ENCODE measurements at places on chromosomes 7 and 10.

- no peak for DNase-seq
Measured at GRCh38 chr10:43820663-43821062, 172.0 kb upstream of the ZNF32 start.

DNA sequence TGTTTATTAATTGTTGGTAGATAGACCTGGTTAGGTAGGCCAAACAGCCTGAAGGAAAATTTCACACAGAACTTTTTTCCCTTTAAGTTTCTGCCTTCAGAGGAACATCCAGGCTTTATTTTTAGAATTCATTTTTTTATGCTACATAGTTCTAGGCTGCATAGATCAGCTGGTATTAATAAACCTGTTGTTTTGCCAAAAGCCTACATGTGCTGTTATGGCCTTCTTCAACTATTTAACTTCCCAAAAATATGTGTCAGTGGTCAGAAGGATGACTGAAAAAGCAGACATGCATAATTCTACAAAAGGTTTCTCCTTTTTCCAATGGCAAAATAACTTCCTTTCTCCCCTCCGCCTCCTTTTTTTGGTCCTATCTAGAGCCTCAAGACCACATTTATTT is 303.0 kb upstream of the DKK1 start:
- DNase-seq = no peak

DNA sequence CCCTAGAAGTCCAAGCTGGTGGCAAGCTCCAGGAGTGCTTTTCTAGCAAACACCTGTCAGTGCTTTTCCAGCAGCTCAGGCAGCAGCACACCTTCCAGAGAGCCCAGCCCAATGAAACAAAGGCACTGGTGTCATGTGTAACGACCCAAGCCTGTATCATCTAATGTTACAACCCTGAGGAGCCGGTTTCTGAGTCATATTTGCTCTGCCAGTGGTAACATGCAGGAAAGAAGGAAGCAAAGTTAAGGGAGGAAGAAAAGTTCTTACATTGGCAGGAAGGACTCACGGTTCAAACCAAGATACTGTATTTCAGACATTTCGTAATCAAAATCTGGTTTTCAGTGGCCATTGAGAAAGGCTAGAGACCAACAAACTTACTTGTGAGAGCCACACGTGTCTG is at the start of gene ANKRD22:
TSS of gene ANKRD22 (minus strand) at position 139 of the 400 bp plus-strand sequence. CDS start 237 bp downstream, outside the sequence.
- DNase-seq = no peak

DNA sequence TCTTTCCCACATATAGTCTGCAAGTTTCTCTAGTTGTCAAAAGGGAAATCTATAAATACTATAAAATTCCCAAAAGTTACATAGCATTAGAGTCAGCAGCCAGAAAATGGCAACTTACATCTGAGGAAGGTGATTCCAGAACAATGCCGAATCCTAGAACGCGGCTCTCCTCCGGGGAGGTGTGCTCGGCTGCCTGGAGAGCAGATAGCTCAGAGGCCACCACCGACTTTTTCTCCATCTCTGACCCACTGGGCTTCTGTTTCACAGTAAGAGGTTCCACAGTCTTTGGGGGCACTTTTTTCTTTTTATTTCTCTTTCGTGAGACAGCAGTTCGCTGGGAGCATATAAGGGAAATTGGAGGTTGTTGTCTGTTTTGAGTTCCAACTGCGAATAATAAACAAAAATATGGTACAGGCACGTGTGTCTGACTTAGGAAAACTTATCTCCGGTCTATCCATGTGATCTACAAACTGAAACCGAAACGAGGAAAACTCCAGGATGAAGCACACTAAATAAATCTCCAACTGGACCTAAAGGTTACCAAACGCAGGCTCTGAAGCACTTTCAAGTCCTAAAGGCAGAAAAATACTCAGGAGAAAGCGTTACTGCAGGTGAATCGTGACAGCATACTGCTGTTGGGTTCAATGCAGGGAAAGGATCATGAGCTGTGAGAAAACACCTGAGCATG is 36.2 kb downstream of the BEND7 start:
- no peak for DNase-seq

GRCh38 chr7:16204953-16205352 is 216.4 kb downstream of the CRPPA start:
- no peak for DNase-seq

- no peak for DNase-seq
Measured at GRCh38 chr10:71397296-71398212, 834 bp downstream of the CDH23 start.

DNA sequence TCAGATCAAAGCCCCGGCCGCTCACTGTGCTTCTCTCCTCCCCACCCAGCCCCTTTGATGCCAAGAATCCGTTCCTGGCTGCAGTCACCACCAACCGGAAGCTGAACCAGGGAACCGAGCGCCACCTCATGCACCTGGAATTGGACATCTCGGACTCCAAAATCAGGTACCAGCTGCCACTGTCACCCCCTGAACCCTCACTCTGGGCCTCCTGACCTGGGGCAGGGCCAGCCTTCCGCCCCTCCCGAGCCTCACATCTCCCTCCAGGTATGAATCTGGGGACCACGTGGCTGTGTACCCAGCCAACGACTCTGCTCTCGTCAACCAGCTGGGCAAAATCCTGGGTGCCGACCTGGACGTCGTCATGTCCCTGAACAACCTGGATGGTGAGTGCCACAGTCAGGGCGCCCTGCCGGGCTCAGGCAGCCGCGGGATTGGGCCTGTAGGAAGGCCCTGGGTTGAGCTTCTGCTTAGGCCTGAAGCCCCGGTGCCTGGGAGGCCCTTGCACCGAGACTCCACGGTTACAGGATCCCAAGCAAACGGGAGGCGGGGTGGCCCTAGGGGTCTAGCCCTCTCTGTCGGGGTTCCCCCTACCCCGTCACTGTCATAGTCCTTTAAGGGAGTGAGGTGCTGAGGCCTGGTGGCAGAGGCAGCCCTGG is 10.8 kb downstream of the TMEM120A start:
- DNase-seq = no peak

DNA sequence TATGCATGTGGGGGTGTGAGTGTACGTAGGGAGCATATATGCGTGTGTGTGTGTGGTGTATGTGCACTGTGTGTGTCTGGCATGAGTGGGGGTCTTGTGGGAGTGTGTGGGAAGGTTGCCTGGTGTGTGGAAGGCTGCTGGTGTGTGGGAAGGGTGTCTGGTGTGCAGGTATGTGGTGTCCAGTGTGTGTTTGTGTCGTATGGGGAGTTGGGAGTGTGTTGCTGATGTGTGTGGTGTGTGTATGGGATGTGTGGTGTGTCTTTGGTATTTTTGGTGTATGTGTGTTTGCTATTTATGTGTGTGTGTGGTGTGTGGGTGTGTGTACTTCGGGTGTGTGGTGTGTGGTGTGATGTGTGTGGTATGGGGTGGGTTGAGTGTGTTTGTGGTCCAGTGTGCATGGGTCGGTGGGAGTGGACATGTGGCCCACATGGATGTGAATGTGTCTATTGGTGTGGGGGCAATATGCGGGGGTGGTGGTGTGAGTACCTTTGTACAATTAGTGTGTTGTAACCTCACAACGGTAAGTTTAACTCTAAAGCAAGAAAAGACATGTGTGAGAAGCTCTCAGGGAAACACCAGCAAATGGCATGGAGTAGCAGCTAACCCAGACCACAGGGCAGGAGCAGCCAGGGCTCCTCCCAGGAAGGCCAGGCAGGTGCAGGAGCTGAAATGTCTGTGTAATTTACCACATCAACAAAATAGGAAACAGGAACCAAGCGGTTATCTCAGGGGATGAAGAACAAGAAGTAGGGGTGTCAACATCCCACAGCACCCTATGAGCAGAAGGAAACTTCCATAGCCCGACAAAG is 11.9 kb downstream of the ANTXRL start:
- DNase-seq = no peak

GRCh38 chr10:127046975-127047877 is 142.0 kb downstream of the DOCK1 start:
- DNase-seq = no peak

GRCh38 chr10:51427758-51428157 is 271.6 kb downstream of the CSTF2T start:
- DNase-seq = no peak

GRCh38 chr7:149666360-149666945 is 106.9 kb downstream of the ZNF467 start:
- DNase-seq = no peak

- DNase-seq = peak; percentile 77
Measured at GRCh38 chr10:92591550-92592022, 1.3 kb upstream of the KIF11 start.

Data from memory B cell (primary cell).